ENCODE measurements at places on chromosomes 6 and 20. TPM values are rescaled to one million over a fixed set of nuclear protein-coding genes. Genes with fewer than 3 reads are reported as not detected.

The VSX1 gene
- not detected for polyA plus RNA-seq

The PCK1 gene
- polyA plus RNA-seq: 551 TPM

The ADTRP gene
- polyA plus RNA-seq: 5.9 TPM

The DZANK1 gene
- 3.9 TPM for polyA plus RNA-seq

The TRIM15 gene
- polyA plus RNA-seq: 7.1 TPM

The CBLN4 gene
- 0.45 TPM for polyA plus RNA-seq

The FAM83B gene
- 0.77 TPM for polyA plus RNA-seq

DNA sequence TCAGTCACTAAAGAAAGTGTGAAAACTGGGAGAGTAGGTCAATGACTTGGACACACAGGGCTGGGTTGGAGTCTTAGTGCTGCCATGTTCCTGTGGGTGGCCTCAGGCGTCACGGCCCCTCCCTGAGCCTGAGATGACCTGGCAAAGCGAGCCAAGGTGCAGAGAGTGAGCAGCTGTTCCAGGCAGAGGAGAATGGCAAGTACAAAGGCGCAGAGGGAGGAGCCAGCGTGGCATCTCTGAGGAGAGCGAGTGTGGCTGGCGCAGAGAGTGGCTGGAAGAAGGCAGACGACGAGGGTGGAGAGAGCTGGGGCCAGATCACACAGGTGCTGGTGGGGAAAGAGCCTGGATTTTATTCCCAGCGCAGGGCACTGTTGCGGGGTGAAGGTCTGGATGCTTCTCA is 20.6 kb upstream of the CHMP4B start:
- DNase-seq: no peak

- peak; percentile 39 for DNase-seq
These were observed 204.5 kb downstream of the ERMARD start for GRCh38 chr6:169955731-169956437.

- no peak for DNase-seq
These were observed 91.5 kb downstream of the RIMS1 start for GRCh38 chr6:71977884-71978283.

GRCh38 chr20:21225215-21225947 is 77.8 kb upstream of the XRN2 start:
- no peak for DNase-seq

DNA sequence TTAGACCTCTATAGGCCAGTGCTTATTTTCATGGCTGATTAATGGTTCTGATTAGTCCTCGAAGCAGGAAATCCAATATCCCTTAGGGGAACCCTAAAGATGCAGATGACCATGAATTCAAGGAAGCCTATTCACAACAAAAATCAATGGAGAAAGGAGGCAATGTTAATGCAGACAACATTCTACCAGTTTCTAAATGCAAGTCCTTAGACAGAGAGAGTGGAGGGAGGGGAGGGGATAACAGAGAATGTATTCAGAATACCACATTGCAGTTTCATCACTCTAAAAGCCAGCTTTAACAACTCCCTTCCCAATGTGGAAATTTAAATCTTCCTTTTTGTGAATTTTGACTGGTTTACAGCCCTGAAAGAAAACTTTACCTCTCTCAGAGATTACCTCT is 87.1 kb upstream of the POU3F2 start:
- no peak for DNase-seq

GRCh38 chr6:125981571-125982185 is 4.7 kb upstream of the TRMT11 start:
- DNase-seq: no peak

- peak; percentile 83 for DNase-seq
These were observed 7.5 kb downstream of the NRSN2 start for GRCh38 chr20:354298-354977.

DNA sequence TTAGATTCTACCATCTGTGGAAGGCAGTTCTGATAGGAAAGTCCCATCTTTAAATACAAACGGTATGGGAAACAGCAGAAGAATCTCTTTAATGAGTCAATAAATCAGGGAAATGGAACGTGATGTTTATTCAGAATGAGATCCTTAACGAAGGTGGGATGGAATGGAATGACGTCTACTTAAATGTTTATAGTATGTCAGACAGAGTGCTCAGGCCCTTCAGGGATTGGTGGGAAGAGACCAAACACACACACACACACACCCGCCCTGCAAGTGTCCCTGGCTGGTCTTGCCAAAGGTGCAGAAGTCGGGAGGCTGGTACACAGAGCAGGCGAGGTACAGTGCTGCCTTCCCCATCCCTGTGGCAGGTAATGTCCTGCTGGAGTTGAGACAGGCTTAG is 164.0 kb downstream of the FARS2 start:
- no peak for DNase-seq

- DNase-seq: no peak
These were observed 725.3 kb downstream of the COL12A1 start for GRCh38 chr6:74480561-74480960.

GRCh38 chr6:126372626-126373025 is 32.7 kb downstream of the CENPW start:
- no peak for DNase-seq

DNA sequence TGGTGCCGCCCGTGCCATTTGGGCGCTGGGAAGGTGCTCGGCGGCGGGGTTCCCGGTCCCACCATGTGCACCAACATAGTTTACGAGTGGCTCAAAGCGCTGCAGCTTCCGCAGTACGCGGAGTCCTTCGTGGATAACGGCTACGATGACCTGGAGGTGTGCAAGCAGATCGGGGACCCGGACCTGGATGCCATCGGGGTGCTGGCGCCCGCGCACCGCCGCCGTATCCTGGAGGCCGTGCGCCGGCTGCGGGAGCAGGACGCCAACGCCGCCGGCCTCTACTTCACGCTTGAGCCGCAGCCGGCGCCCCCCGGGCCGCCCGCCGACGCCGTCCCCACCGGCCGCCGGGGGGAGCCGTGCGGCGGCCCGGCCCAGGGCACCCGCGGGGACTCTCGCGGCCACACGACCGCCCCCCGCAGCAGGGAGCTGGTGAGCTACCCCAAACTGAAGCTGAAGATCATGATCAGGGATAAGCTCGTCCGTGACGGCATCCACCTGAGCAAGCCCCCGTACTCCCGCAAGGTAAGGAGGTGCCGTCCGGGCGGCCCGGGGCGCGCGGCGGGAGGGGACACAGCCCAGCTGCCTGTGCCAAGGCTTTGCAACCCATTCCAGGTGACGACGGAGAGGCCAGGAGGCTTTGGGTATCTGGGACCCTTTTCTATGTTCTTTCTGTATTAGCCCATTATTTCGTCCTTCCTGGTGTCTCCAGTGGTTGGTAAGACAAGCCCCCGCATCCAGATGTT is 547 bp downstream of the SAMD5 start:
- DNase-seq: peak; percentile 24

GRCh38 chr6:12336121-12336971 is 46.2 kb downstream of the EDN1 start:
- DNase-seq: no peak
